ENCODE measurements at places on chromosomes 4 and X. TPM values are rescaled to one million over a fixed set of nuclear protein-coding genes. Genes with fewer than 3 reads are reported as not detected.

Gene STK32B
- total RNA-seq = 13.2 TPM

Gene UGT2B10
- total RNA-seq = not detected

Gene FGD1
- total RNA-seq = 2.6 TPM

Gene SYTL4
- 2.0 TPM for total RNA-seq

Gene IL13RA1
- total RNA-seq = 82.7 TPM
